ENCODE measurements at places on chromosomes 2 and 18.

- H3K36me3 ChIP-seq: no peaks in the 10 kb centered on the region
- no peak overlapping the region for H3K27ac ChIP-seq
- no peak for DNase-seq
- no peak overlapping the region for H3K4me3 ChIP-seq
- H3K4me1 ChIP-seq: no peaks in the 10 kb centered on the region
These were observed 222.5 kb downstream of the PMAIP1 start for GRCh38 chr18:60122339-60122738.

DNA sequence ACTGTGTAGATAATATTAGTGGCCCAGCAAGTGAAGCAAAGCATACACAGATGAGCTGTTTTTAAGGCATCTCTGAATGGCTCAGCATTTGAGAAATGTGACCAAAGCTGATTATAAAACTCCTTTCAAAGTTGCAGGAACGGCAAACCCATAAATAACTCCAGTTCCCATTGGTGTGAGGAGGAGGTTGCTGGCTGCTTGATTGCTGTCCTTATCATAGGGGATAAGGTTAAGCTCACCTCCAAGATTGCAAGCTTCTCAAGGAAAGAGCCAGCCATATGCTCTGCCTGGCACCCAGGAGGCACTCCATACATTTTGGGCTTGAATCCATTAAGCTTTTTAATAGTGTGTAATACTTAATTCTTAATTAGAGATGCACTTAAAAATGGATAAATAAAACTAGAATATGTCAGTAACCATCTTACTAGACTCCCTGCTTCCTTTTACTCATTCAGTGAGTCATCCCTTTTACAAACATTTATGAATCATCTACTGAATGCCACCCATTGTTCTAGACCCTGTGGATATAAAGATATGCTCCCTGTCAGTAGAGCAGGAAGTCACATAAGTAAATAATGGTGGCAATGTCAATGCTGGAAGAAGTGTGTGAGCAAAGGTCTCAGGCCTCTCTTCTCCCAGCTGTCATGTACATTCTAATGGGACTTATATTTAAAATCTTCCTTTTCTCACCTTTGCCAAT is 99.3 kb downstream of the SPATS2L start:
- no peaks in the 10 kb centered on the region for H3K36me3 ChIP-seq
- no peak for DNase-seq
- no peak overlapping the region for H3K4me3 ChIP-seq
- H3K27ac ChIP-seq: no peak overlapping the region
- H3K27me3 ChIP-seq: no peaks in the 10 kb centered on the region
- no peaks in the 10 kb centered on the region for H3K4me1 ChIP-seq

DNA sequence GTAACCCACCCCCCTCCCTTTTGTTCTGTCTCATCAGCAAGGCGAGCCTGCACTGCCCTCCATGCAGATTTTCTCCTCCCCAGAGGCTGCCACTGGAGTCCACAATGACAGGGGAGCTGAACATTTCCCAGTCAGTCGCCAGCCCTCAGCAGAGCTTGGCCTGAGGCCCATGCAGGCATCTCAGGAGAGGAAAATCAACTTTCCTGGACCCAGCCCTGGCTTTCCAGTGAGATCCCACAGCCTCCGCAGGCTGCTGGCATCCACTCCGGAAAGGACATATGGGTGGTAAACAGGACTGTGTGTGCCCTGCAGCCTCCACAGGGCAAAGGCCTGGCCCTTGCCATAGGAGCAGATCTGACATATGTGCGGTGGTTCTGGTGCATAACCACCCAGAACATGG is 253.8 kb downstream of the TNS1 start:
- DNase-seq: no peak
- H3K4me3 ChIP-seq: no peak overlapping the region
- no peaks in the 10 kb centered on the region for H3K4me1 ChIP-seq
- H3K27me3 ChIP-seq: no peaks in the 10 kb centered on the region
- no peaks in the 10 kb centered on the region for H3K36me3 ChIP-seq

DNA sequence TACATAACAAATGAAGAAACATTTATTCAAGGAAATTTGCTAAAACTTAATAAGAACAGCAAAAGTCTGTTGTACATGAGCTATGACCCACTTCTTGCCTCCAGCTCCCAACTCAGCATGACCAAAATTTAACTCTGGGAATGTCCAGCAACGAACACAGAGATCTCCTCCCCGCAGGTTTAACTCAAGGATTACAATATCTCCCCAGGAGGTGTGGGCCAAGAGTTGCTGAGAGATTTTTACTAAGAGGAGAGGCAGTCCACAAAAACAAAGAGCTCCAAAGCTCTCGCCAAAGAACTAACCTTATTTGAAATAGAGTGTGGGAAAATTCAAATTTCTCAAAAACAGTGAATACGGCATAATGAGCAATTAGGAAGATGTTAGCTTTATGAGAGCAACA is 318.5 kb downstream of the GRB14 start:
- H3K27me3 ChIP-seq: no peaks in the 10 kb centered on the region
- no peak overlapping the region for H3K27ac ChIP-seq

- H3K27ac ChIP-seq: no peak overlapping the region
- no peaks in the 10 kb centered on the region for H3K4me1 ChIP-seq
- no peaks in the 10 kb centered on the region for H3K36me3 ChIP-seq
- no peak for DNase-seq
These were observed 614.5 kb downstream of the IRS1 start for GRCh38 chr2:226184940-226185615.

- H3K27me3 ChIP-seq: no peaks in the 10 kb centered on the region
- no peak overlapping the region for H3K4me3 ChIP-seq
- H3K4me1 ChIP-seq: no peaks in the 10 kb centered on the region
- H3K36me3 ChIP-seq: no peaks in the 10 kb centered on the region
These were observed 308.5 kb downstream of the ADCYAP1 start for GRCh38 chr18:1213126-1213525.

- H3K4me1 ChIP-seq: no peaks in the 10 kb centered on the region
- no peaks in the 10 kb centered on the region for H3K27me3 ChIP-seq
- no peak overlapping the region for H3K4me3 ChIP-seq
- DNase-seq: no peak
These were observed 717.2 kb downstream of the RNF144A start for GRCh38 chr2:7634409-7634808.

DNA sequence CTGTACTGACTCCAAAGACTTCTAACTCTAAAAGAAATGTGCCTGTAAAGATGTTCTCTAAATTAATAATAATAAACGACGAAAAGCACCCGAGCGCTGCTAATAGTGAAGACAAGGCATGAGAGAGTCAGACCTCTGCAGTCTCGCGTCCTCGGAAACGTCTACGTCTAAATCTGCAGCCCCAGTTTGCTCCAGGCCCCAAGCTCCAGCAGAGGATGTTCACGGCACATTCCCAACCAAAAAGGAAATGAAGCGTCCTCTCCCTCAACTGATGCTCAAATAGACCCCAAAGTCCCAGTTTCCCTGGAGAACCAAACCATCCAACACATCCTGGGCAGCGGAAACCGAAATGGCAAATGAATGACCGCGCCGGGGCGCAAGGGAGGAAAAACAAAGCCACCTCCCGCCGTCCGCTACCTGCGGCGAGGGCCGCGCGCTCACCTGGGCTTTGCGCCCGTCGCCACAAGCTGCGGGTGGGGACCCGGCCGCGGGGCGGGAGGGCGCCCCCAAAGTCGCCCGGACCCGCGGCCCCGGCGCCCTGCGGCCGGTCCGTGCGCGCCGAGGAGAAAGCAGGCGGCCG is 47.1 kb upstream of the CCDC150 start:
- peaks cover 5% of the 10 kb centered on the region for H3K27me3 ChIP-seq
- DNase-seq: no peak
- H3K4me1 ChIP-seq: peaks cover 4% of the 10 kb centered on the region

Measured in naive thymus-derived CD4-positive, alpha-beta T cell (primary cell).